ENCODE measurements at places on chromosomes 12 and 14. TPM values are rescaled to one million over a fixed set of nuclear protein-coding genes. Genes with fewer than 3 reads are reported as not detected.

TAS2R8 gene
- 0.09 TPM for total RNA-seq

KRT79 gene
- not detected for total RNA-seq

GRIN2B gene
- 0.13 TPM for total RNA-seq

TROAP gene
- total RNA-seq, result 27.0 TPM

SLC17A8 gene
- 0.10 TPM for total RNA-seq

LRIG3 gene
- 9.9 TPM for total RNA-seq

OASL gene
- total RNA-seq, result 0.22 TPM

CMA1 gene
- not detected for total RNA-seq

GRCh38 chr14:71597287-71597920, 334.8 kb upstream of the RGS6 start:
- H3K4me3 ChIP-seq, result no peak overlapping the region
- H3K36me3 ChIP-seq, result no peaks in the 10 kb centered on the region
- no peak overlapping the region for H3K27ac ChIP-seq

- no peaks in the 10 kb centered on the region for H3K27me3 ChIP-seq
- H3K4me3 ChIP-seq, result no peak overlapping the region
- DNase-seq, result peak; percentile 24
- H3K36me3 ChIP-seq, result no peaks in the 10 kb centered on the region
Observed at GRCh38 chr12:69985656-69986055, 160.6 kb downstream of the MYRFL start.

DNA sequence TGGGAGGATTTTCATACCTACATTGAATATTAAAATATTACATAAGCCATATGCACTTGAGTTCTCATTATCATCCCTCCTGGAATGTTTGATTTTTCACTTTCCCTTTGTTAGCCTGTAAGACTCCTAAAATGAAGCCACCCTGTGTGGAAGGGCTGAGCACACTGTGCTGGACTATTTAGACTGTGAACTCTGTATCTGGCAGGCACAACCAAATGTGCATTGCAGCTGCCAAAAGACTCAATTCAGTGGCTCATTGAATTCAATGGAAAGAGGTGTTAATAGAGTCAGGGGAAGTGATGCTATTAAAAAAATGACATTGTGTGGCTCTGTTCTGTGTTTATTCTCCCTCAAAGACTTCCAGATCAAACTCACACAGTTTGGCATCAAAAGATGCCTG, 111.1 kb downstream of the SMOC1 start:
- no peak overlapping the region for H3K4me3 ChIP-seq
- H3K27me3 ChIP-seq, result no peaks in the 10 kb centered on the region
- peaks cover 21% of the 10 kb centered on the region for H3K4me1 ChIP-seq
- no peak for DNase-seq
- peaks cover 8% of the 10 kb centered on the region for H3K36me3 ChIP-seq

GRCh38 chr12:56224102-56224701, at the start of gene NABP2:
Gene NABP2, plus strand, starts transcription at chr12:56224342. Its CDS starts 515 bp downstream, at chr12:56224857.
- H3K36me3 ChIP-seq, result no peaks in the 10 kb centered on the region
- H3K4me1 ChIP-seq, result peaks cover 39% of the 10 kb centered on the region
- H3K27me3 ChIP-seq, result no peaks in the 10 kb centered on the region
- H3K4me3 ChIP-seq, result peak within 1 kb of the TSS; percentile 78
- DNase-seq, result peak; percentile 92

DNA sequence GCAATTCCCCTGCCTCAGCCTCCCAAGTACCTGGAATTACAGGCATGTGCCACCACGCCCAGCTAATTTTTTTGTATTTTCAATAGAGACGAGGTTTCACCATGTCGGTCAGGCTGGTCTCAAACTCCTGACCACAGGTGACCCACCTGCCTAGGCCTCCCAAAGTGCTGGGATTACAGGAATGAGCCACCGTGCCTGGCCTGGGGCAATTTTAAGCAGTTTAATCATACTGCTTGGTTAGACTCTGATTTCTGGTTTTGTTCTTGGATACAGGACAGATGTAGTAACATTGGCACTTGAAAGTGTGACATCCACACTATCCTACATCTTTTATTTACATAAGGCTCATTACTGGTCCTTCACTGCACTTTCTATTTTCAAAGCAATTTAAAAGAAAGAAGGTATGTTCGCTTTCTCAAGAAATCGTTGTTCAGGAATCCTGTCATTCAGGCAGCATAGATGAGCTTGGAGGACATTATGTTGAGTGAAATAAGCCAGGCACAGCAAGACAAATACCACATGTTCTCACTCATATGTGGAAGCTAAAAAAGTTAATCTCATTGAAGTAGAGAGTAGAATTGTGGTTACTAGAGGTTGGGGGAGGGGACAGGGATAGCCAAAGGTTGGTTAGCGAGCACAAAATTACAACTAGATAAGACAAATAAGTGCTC, 4.0 kb upstream of the NUAK1 start:
- H3K27ac ChIP-seq, result no peak overlapping the region
- H3K36me3 ChIP-seq, result no peaks in the 10 kb centered on the region
- DNase-seq, result no peak
- peaks cover 7% of the 10 kb centered on the region for H3K27me3 ChIP-seq
- peaks cover 15% of the 10 kb centered on the region for H3K4me1 ChIP-seq
- no peak overlapping the region for H3K4me3 ChIP-seq

GRCh38 chr12:53193985-53194716, 12.9 kb downstream of the ITGB7 start:
- no peak overlapping the region for H3K27ac ChIP-seq
- H3K36me3 ChIP-seq, result no peaks in the 10 kb centered on the region
- DNase-seq, result peak; percentile 50
- peaks cover 37% of the 10 kb centered on the region for H3K4me1 ChIP-seq
- no peak overlapping the region for H3K4me3 ChIP-seq

DNA sequence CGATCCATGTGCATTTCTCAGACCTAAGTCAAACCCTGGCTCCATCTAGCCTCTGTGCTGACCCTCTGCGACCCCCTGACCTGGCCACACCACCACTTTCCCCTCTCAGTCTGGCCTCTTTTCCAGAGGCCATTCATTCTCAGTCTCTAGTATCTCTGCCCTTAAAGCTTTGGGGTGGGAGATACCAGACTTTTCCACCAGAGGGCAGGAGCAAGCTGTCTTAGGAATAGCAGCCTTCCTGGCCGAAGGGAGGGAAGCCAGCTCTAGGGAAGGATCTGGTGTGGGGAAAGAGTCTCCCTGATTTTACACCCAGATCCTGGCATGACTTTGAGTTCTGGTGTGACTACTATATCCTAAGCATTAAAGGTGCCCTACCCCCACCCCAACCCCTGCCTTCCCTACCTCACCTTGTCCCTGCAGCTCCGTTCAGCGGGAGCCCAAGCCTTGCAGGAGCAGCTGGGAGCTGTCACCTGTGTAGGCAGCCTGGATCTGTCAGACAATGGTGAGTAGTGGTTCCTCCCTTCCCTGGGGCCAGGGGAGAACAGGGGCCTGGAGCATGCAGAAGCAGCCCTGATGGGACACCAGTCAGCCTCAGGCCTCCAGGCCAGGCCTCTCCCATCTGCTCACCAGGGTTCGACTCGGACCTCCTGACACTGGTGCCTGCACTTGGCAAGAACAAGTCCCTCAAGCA, 6.6 kb downstream of the CARMIL3 start:
- DNase-seq, result peak; percentile 89
- H3K27ac ChIP-seq, result no peak overlapping the region
- H3K4me1 ChIP-seq, result peaks cover 40% of the 10 kb centered on the region
- H3K36me3 ChIP-seq, result no peaks in the 10 kb centered on the region

- no peak for DNase-seq
- H3K27ac ChIP-seq, result no peak overlapping the region
- no peaks in the 10 kb centered on the region for H3K36me3 ChIP-seq
Observed at GRCh38 chr12:41950455-41950854, 194.2 kb downstream of the GXYLT1 start.

DNA sequence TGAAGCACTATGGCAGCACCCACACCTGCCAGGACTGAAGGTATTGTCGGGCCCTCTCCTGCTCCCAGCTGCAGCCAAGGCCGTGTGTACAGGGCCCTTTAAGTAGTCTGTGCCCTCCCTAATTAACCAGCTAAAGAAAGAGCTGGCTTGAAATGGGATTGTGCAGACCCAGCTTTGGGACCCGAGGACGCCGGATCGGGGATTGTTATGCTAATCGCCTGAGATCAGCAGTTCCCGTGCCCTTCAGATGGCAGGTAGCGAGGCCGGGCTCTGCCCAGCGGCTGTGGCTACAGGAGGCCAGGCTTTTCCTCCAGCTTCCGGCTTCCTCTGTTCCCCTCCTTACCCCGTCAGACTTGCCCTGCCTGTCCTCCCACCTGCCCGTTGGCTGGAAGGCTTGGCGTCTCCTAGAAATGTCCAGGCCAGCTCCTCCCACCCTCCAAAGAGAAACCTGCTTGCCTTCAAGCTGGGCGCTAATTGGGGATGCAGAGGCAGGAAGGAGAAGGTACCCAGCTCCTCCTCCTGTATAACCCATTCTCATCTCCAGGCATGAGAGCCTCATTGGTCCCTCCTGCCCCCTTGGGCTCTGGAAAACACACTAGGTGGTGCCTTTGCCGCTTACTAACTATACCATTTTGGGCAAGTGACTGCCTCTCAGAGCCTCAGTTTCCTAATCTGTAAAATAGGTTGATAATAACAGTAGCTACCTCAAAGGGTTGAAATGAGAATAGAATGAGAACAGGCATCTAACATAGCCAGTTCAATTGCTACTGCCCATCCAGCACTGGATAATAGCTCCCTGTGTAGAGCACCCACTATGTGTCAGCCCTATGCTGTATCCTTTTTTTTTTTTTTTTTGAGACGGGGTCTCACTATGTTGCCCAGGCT, 25.8 kb upstream of the MSI1 start:
- no peak overlapping the region for H3K4me3 ChIP-seq
- no peaks in the 10 kb centered on the region for H3K4me1 ChIP-seq
- H3K36me3 ChIP-seq, result no peaks in the 10 kb centered on the region

- H3K27me3 ChIP-seq, result no peaks in the 10 kb centered on the region
- DNase-seq, result peak; percentile 44
- peaks cover 75% of the 10 kb centered on the region for H3K4me1 ChIP-seq
- peak overlapping the region; percentile 74 for H3K4me3 ChIP-seq
- no peaks in the 10 kb centered on the region for H3K36me3 ChIP-seq
Observed at GRCh38 chr14:75982266-75983018, 647 bp upstream of the TGFB3 start.

GRCh38 chr14:53938136-53938837, 18.3 kb downstream of the BMP4 start:
- no peak overlapping the region for H3K4me3 ChIP-seq
- peaks cover 50% of the 10 kb centered on the region for H3K4me1 ChIP-seq
- H3K27me3 ChIP-seq, result no peaks in the 10 kb centered on the region
- DNase-seq, result no peak

DNA sequence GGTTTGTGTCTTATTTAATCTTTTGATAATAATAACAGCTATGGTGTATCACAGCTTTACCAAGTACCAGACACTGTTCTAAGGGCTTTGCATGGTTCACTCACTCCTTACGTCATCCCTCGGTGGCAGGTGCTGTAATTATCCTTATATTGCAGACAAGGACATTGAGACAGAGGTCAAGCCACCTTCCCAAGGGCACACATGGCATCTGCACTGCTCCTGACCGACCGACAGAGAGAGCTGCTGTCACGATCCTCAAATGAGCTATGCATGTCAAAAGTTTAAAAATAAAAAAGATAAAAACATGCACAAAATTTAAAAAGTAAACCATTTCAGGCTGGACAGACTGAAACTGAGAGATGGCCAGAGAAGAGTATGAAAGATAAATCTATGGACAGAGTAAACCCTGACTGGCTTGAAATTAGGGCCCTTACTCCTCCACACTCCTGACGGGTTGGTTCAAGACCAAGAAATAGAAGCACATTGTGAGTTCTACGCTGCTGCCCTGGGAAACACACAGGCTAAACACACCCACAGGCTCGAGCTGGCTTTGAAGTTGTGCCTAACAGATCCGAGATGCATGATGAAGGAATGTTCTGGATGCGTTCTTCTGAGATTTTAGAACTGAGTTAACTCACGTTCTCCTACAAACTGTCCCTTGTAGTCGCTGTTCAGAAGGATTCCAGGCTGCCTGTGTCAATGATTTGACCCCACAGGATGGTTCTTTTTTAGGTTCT, 268.7 kb downstream of the ZFP36L1 start:
- H3K36me3 ChIP-seq, result no peaks in the 10 kb centered on the region
- peaks cover 50% of the 10 kb centered on the region for H3K4me1 ChIP-seq
- no peaks in the 10 kb centered on the region for H3K27me3 ChIP-seq
- H3K4me3 ChIP-seq, result no peak overlapping the region

GRCh38 chr14:80447392-80447791, 236.1 kb upstream of the DIO2 start:
- no peak for DNase-seq
- no peak overlapping the region for H3K27ac ChIP-seq
- no peak overlapping the region for H3K4me3 ChIP-seq
- no peaks in the 10 kb centered on the region for H3K27me3 ChIP-seq
- no peaks in the 10 kb centered on the region for H3K4me1 ChIP-seq

GRCh38 chr12:51320695-51321320, 3.2 kb downstream of the BIN2 start:
- no peaks in the 10 kb centered on the region for H3K36me3 ChIP-seq
- H3K4me1 ChIP-seq, result no peaks in the 10 kb centered on the region
- DNase-seq, result no peak
- H3K4me3 ChIP-seq, result no peak overlapping the region

DNA sequence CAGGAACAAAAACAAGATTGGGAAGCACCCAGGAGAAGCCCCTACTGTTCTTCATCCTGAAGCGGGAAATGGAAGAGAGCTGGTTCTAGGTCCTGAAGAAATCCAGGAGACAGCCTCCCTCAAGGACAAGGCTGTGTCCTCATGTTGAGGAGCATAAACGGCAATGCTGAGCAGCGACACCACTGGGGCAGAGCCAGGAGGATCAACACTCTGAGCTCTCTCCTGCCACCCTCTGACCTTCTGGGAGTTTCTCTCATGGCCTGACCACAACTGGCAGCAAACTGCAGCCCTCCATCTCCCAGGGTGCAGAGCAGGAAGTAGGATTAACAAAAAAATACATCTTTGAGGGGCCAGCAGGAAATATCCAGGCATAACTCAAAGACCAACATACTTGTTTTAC, 1292.2 kb upstream of the TMEM132C start:
- H3K36me3 ChIP-seq, result no peaks in the 10 kb centered on the region
- H3K4me3 ChIP-seq, result no peak overlapping the region
- no peaks in the 10 kb centered on the region for H3K27me3 ChIP-seq
- no peak overlapping the region for H3K27ac ChIP-seq
- H3K4me1 ChIP-seq, result no peaks in the 10 kb centered on the region
- no peak for DNase-seq

GRCh38 chr12:54352022-54352531, 12.2 kb downstream of the GPR84 start:
- peaks cover 26% of the 10 kb centered on the region for H3K4me1 ChIP-seq
- no peaks in the 10 kb centered on the region for H3K27me3 ChIP-seq
- no peak overlapping the region for H3K4me3 ChIP-seq
- H3K27ac ChIP-seq, result no peak overlapping the region

- H3K27me3 ChIP-seq, result no peaks in the 10 kb centered on the region
- H3K4me3 ChIP-seq, result no peak overlapping the region
- no peaks in the 10 kb centered on the region for H3K4me1 ChIP-seq
- DNase-seq, result no peak
Observed at GRCh38 chr12:66232263-66232662, 43.2 kb downstream of the IRAK3 start.

- H3K27ac ChIP-seq, result no peak overlapping the region
- DNase-seq, result no peak
- H3K27me3 ChIP-seq, result peaks cover 8% of the 10 kb centered on the region
- H3K36me3 ChIP-seq, result no peaks in the 10 kb centered on the region
Observed at GRCh38 chr12:1573960-1574864, 20.2 kb downstream of the FBXL14 start.

GRCh38 chr12:13000925-13001774, 1.1 kb upstream of the HEBP1 start:
- peaks cover 32% of the 10 kb centered on the region for H3K4me1 ChIP-seq
- no peaks in the 10 kb centered on the region for H3K27me3 ChIP-seq
- peak overlapping the region; percentile 45 for H3K27ac ChIP-seq
- H3K36me3 ChIP-seq, result no peaks in the 10 kb centered on the region

- peaks cover 16% of the 10 kb centered on the region for H3K4me1 ChIP-seq
- no peak overlapping the region for H3K27ac ChIP-seq
- H3K36me3 ChIP-seq, result peaks cover 15% of the 10 kb centered on the region
- DNase-seq, result no peak
Observed at GRCh38 chr12:49515266-49515665, 23.6 kb upstream of the KCNH3 start.

GRCh38 chr14:87252103-87252502, 740.9 kb downstream of the GALC start:
- DNase-seq, result no peak
- no peaks in the 10 kb centered on the region for H3K36me3 ChIP-seq
